ENCODE measurements at places on chromosomes 11 and 22.

- no peak for DNase-seq
Observed at GRCh38 chr11:61116426-61117167, 14.3 kb downstream of the CD5 start.

DNA sequence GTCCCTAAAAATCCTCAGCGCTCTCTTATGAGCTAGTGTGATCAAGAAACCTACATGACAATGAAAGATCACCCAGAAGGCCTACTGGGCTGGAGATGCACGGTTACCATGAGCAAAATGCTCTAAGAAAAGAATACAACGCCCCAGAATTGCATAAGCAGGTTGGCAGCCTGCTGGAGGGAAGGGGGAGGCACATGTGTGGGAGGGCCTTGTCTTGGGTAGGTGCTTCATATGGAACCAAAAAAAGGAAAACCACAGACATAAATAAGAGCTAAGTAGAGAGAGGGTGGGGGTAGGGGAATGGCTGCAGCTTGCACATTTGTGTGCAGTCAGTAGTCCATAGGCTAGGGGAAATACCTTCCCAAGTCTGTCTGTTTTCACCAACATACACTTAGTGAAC, 2.8 kb downstream of the SIAE start:
- DNase-seq: peak; percentile 3

- no peak for DNase-seq
Observed at GRCh38 chr22:49704345-49705215, 123.1 kb downstream of the BRD1 start.

GRCh38 chr11:110455718-110456117, 26.0 kb downstream of the FDX1 start:
- DNase-seq: no peak

- no peak for DNase-seq
Observed at GRCh38 chr11:94731880-94732601, 36.1 kb upstream of the AMOTL1 start.

- DNase-seq: no peak
Observed at GRCh38 chr11:86414032-86414431, 39.3 kb downstream of the CCDC81 start.

- no peak for DNase-seq
Observed at GRCh38 chr11:76631566-76632308, 38.8 kb downstream of the LRRC32 start.
